ENCODE measurements at places on chromosomes 1 and 21. TPM values are rescaled to one million over a fixed set of nuclear protein-coding genes. Genes with fewer than 3 reads are reported as not detected.

GRCh38 chr1:50452700-50453099 is 29.5 kb upstream of the DMRTA2 start:
- no peak for DNase-seq

- no peak for DNase-seq
Observed at GRCh38 chr1:64398936-64399335, 71.0 kb upstream of the CACHD1 start.

GRCh38 chr1:6996371-6996770 is 211.1 kb downstream of the CAMTA1 start:
- DNase-seq, result no peak

DNA sequence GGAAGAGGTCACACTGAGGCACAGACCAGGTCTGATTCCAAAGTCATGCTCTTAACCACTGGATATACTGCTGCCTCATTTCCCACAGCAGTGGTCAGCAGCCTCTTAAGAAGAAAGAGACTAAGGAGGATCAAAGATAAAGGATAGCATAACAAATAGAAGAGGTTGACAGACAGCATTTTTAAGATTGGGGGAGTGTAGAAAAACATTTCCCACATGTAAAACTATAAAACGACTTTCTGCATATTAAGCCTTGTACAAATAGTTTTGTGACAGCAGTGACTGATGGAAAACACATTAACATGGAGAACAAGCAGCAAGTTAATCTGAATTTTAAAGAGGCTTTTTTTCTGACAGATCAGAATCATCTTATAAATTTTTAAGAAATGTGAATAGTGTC is 92.0 kb downstream of the SELENOF start:
- DNase-seq, result no peak

DNA sequence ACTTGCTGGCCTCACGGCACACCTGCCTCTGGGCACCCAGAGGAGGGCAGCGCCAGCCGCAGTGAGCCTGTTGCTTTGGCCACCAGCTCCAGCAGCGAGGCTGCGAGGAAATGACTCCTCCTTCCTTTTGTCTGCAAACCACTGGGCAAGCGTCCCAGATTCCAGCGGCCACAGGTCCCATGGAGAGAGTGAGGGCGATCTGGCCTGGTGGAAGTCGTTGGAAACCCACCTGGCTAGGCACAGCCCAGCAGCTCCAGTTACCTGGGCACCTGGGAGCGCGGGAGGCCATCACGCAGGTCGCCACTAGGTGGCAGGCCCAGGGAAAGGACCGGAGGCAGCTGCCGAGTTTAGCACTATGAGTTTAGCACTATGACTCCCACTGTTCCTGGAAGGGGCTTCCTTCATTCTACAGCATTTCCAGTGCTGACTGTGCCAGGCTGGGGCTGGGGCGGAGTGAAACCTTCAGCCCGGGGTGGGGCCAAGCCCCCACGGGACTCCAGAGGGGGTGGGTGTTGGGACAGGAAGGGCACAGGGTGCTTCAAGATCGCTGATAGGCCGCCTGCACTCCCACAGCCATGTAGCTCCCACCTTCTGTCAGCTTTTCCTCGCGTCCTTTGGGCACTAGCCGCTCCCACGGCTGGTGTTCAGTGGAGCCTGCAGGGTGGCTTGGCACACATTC is 1.1 kb upstream of the ESPN start:
- DNase-seq, result no peak

- DNase-seq, result no peak
Observed at GRCh38 chr1:223720971-223721591, 8.7 kb downstream of the CAPN2 start.

FAM151A gene
- 32.2 TPM for polyA plus RNA-seq

DNA sequence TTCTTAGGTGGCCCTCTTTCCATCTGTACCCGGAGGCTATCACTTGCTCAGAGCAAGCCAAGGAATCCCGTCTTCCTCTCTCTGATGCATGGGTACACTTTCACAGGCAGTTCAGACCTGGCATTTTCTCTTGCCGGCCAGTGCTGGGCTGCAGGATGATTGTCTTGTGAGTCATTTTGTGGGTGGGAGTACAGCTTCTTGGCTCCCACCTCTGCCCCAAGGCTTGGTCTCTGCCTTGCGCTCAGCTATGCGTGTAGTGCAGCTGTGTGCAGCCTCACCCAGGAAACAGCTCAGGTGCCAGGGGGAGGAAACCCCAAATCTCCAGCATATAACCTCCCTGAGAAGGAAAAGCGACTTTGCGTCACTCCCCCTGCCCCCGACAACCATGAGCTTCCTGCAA is 3.9 kb upstream of the AJAP1 start:
- no peak for DNase-seq

RAVER2 gene
- 35.0 TPM for polyA plus RNA-seq

- DNase-seq, result no peak
Observed at GRCh38 chr1:165891111-165891860, 63.9 kb downstream of the UCK2 start.

GRCh38 chr1:84603941-84604830 is 29.9 kb upstream of the CTBS start:
- DNase-seq, result no peak

OR10Z1 gene
- polyA plus RNA-seq, result 0.05 TPM

DNA sequence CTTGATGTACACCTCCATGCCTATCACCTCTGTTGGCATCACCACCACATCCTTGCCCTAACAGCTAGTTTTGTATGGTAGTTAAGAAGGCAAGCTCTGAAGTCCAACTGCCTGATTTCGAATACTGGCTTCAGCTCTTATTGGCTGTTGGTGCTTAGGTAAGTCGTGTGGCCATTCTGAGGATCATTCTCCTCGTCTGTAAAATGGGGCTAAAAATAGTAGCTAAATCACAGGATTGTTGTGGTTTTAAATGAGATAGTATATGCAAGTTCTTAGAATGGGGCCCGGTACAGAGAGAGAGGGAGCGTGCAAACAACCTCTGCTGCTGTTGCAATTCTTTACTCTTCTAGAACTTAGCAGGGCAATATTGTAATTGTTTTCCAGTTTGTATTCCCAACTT is 20.8 kb upstream of the SPOCD1 start:
- no peak for DNase-seq

GRCh38 chr1:3917761-3918160 is 17.7 kb upstream of the C1orf174 start:
- DNase-seq, result no peak

ELF3 gene
- polyA plus RNA-seq, result 60.0 TPM

DNA sequence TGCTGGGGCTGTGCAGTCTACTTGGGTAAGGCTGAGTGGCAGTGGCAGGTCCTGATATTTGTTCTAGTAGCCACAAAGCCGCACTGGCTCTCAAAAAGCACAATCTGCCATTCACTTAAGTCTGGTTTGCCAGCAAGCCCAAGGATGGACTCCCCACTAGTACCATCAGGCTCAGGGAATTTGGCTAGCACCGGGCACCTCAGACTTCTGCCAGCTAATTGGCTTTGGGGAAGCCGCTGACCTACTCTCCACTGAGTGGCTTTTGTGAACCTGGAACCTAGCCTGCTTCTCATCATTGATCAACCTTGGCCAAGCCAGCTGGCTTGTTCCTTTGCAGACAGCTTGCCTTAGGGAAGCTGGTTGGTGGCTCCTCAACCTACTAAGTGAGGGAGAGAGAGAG is 83.1 kb downstream of the ESRRG start:
- no peak for DNase-seq

Data from left kidney (tissue), 8 donors.